ENCODE measurements at places on chromosomes 12 and 14.
A peak's percentile ranks its signal among the peaks of the same experiment; 100 is the strongest.

GRCh38 chr12:104056419-104056972 is 6.5 kb upstream of the GLT8D2 start:
- no peak for DNase-seq

- DNase-seq: peak; percentile 85
Observed at GRCh38 chr14:23352506-23353432, at the start of gene SLC22A17. TSS of gene SLC22A17 (minus strand) at chr14:23352887.

DNA sequence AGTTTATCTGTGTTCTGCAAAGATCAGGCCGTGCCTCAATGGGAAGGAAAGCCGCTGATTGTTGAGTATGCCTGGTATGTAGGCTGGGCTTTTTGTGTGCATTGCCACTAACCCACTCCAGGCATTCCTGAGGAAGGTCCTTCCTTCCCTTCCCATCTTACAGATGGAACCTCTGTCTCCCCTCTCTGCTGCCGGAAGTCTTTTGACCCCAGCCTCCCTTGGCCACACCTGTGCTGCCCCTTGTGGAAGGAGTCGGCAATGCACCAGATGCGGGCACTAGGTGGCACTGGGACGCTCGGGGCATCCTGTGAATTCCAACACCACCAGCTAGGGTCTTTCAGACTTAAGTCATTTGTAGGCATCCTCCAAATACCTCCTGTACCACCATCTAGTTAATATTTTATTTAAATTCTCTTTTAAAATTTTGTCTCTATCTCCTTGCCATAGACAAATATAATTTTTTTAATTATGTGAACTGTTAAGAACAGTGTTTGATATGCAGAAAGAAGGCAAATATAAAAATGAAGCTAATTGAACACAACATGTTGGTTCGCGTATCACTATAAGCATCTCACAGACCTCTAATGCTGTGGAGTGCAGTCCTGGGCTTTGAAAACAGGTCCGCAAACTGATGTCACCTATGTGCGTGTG is 99.6 kb downstream of the RIN3 start:
- DNase-seq: no peak

DNA sequence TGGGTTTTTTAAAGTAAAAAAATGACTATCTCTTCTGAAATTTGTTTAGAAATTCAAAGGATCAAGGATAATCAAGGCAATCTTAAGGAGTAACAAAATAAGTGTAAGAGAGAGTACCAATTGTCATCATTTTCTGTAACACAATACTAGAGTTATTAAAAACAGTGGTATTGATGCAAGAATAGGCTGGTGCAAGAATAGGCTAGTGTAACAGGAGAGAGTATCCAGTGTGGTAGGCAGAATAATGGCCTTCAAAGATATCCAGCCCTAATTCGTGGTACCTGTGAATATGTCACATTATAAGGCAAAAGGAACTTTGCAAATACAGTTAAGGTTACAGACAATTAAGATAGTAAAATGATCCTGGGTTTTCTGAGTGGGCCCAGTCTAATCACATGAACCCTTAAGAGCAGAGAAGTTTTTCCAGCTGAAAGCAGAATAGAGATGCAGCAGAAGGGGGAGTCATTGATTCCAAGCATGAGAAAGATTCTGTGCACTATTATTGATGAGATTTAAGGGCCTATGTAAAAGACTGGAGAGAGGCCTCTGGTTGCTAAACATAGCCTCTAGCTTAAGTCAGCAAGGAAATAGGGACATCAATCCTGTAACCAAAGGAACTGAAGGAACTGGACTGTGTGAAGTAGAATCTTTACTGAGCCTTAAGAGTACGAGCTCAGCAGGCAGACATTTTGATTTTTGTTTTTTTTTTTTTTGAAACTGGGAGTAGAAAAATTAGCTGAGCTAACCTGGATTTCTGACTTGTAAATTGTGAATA is 134.1 kb downstream of the GPHN start:
- DNase-seq: no peak

DNA sequence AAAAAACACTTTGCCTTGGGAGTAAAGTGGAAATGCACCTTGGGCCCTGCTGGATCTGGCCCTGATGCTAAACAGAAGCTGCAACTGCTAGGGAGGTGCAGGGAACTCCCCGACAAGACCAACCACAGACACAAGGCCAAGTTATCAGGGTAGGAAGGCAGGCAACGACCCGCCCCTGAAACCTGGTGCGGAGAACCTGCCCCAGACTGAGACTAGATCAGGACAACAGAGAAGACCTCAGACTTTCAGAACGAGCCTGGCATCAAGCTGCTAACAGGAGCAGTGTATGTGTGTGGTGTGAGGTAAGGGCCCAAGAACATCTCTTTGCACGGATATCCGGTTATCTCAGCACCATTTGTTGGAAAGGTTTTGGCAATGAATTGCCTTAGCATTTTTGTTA is 233.7 kb upstream of the RTL1 start:
- DNase-seq: no peak

DNA sequence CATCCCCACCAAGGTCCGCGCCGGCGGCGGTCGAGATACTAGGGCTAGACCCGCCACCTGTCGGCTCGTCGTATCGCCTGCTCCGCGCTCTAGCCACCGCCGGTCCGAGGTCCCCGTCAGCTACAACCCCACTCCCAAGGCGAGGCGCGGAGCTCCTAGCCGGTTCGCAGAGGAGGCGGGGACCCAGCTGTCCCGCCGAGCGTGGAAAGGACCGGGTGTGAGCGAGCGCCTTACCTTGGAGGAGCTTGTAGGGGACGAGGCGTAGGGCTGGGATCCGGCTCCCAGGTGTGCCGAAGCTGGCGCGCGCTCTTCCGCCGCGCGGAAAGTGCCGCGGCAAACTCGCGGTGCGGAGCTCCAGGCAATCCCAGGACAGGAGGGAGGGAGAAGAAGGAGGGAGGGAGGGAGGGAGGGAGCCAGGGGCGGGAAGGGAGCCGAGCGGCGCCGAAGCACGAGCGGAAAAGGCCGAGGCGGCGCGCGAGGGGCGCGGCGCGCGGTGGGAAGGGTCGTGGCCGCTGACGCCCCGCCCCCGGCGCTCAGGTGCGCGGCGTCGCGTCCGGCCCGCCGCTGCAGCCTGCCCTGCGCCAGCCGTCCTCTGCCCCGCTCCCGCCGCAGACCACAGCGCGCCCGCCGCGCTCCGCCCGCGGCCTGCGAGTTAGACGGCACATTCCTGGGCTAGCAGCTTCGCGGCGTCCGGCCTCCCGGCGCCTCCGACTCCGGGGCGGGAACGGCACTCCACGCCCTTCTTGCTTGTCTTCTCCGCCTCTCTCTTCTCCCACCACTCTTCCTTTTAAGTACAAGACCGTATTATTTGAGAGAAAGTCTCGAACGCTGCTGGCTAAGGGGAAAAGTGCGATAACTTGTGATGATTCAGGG is at the start of gene PAWR:
Gene PAWR (minus strand): TSS at position 327 of the 873 bp plus-strand sequence. CDS start 720 bp downstream, outside the sequence.
- peak; percentile 93 for DNase-seq

- no peak for DNase-seq
Observed at GRCh38 chr12:106051853-106052531, 86.8 kb downstream of the NUAK1 start.

DNA sequence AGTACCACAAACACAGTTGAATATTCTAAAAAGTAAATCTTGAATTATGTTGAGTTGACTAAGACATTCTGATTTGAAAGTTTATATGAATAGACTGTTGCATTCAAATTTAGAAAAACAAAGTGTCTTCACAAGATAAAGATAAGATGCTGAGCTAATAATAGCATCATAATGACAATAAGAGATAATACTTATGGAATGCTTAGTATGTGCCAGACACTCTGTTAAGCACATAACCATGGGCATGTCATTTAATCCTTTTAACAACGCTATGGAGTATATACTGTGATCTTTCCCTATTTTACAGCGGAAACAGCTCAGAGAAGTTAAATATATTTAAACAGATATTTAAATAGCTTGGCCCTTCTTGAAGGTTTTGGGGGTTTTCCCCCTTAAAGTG is 163.4 kb downstream of the SRGAP1 start:
- no peak for DNase-seq

DNA sequence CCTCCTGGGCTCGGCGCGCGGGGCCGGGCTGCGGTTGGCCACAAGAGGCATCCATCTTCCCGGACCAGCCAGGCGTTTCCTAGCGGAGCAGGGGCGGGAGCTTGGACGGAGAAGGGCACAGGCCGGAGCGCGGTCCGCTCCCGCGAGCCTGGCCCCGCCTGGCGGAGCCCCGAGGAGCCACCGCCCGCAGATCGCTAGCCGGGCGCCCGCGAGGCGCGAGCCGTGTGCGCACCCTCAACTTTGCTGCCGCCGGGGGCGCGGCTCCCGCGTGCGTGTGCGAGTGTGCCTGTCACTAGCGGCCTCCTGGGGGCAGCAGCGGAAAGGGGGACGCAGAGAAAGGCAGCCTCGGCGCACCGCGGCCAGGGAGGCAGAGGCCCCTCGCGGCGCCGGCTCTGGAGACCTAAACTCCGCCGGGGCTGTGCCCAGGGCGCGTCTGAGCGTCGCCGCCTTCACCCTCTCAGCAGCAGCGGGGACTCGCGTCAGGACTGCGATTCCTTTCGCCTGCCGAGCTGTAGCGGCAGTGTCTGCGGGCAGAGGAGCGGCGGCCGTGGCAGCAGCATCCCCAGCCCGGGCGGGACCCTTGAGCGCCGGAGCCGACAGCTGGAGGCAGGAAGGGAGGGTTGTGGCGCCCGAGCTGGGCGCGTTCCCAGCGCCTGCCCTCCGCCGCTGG is 644 bp upstream of the SRGAP1 start:
- DNase-seq: peak; percentile 88

- DNase-seq: no peak
Observed at GRCh38 chr14:43934102-43934501, 573.0 kb downstream of the FSCB start.

DNA sequence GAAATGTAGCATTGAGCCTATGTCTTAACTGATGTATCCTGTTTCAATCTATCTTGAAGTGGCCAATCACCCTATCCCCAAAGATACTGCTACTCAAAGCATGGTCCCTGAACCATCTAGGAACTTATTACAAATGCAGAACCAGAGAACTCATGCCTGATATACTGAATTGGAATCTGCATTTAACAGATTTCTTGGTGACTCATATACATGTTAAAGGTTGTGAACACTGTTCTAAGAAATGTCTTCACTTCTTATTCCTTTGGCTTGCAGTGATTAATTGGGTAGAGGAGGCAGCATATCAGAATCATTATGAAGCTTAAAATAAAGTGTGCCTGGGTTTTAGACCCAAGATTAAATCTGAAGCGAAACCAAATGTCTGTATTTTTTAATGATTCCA is 795.6 kb downstream of the DIO2 start:
- DNase-seq: no peak

- DNase-seq: no peak
Observed at GRCh38 chr12:13061377-13061776, 17.2 kb downstream of the FAM234B start.

- no peak for DNase-seq
Observed at GRCh38 chr12:78407722-78408121, 456.9 kb upstream of the SYT1 start.

- DNase-seq: no peak
Observed at GRCh38 chr12:31783556-31783955, 54.7 kb upstream of the AMN1 start.

- no peak for DNase-seq
Observed at GRCh38 chr12:49027846-49028555, 9.4 kb upstream of the PRKAG1 start.

DNA sequence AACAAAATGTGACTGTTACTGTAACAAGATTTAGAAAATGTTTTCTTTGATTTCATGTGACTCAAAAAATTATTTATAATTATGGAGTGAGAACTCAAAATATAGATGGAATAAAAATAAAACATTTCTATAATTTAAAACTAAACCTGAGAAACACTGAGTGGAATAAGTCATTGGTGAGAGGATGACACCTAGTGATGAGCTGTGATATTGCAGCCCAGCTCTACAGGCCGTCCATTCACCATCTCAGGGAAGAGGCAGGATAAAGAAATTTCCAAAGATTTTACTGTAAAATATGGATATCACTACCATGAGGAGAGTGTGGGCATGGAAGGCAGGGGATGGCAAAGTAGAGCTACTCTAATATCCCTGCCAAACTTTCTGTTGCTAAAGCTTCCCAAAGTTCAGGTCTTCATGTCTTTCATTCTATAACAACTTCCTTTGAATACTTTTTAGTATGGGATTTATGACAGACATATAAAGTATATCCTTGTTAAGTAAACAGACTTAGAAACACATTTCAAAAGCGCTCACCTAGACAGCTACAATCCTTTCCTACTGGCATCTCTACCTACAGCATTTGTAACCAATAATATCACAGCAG is 308.0 kb downstream of the ITPR2 start:
- peak; percentile 44 for DNase-seq
